Heart left ventricle (tissue), 16 donors: ENCODE measurements at places on chromosomes 1 and 21.

GRCh38 chr1:102961549-102961948 is 146.8 kb downstream of the COL11A1 start:
- DNase-seq: no peak

- peak; percentile 56 for DNase-seq
These were observed 65.4 kb downstream of the PLEKHA6 start for GRCh38 chr1:204294357-204294756.

GRCh38 chr1:214454569-214455396 is 96.6 kb downstream of the PTPN14 start:
- no peak for DNase-seq

- DNase-seq: peak; percentile 25
These were observed 1.1 kb upstream of the EDN2 start for GRCh38 chr1:41485605-41486004.

- no peak for DNase-seq
These were observed 14.2 kb downstream of the CHRNB2 start for GRCh38 chr1:154581766-154582165.

DNA sequence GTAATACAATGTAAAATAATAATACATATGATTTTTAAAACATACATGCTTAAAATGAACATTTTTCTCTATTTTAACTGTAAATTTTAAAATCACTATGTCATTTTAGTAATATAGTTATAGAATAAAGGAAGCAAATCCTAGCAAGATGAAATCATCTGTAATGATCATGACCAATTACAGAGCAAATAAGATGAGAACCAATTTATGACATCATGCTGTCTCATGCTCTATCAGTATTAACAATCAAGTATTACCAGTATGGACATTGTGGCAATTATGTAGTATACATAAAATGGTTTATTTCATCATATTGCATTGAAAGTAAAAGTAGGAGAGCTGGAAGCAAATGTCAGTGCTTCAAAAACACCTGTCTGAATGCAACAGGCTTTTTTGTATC is 255.0 kb downstream of the VAV3 start:
- DNase-seq: no peak

- no peak for DNase-seq
These were observed 30.9 kb upstream of the TAL1 start for GRCh38 chr1:47262787-47263413.

- DNase-seq: no peak
These were observed 34.5 kb downstream of the GALNT2 start for GRCh38 chr1:230101556-230101955.

DNA sequence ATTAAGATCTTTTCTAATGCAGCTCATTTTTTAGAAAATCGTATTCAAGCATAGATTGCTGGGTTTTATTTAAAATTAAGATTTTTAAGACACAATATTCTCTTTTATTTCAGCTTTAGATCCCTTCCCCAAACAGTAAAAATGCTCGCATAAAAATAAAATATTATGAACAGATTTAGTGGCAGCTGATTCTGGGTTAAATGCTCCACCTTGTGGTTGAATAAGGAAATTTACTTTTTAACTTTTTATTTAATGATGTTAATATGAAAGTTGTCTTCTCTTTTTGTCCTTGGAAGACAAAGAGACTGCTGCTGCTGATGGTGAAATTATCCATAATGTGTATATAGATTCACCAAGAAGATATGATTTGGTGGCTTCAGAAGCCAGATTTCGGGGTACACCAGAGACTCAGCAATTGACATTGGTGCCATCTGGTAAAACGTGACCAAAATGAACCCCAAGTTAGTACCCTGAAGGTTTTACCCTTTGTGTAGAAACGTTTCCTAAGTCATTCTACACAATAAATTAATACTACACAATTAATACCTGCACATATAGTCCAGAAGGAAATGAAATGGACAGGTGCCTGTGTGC is 128.0 kb downstream of the ADAMTS1 start:
- no peak for DNase-seq

- no peak for DNase-seq
These were observed 2.0 kb upstream of the B3GALT5 start for GRCh38 chr21:39610703-39611102.

- DNase-seq: no peak
These were observed 79.8 kb downstream of the DDX20 start for GRCh38 chr1:111835514-111835913.

- DNase-seq: no peak
These were observed 13.3 kb upstream of the LRRC8D start for GRCh38 chr1:89807503-89807902.

DNA sequence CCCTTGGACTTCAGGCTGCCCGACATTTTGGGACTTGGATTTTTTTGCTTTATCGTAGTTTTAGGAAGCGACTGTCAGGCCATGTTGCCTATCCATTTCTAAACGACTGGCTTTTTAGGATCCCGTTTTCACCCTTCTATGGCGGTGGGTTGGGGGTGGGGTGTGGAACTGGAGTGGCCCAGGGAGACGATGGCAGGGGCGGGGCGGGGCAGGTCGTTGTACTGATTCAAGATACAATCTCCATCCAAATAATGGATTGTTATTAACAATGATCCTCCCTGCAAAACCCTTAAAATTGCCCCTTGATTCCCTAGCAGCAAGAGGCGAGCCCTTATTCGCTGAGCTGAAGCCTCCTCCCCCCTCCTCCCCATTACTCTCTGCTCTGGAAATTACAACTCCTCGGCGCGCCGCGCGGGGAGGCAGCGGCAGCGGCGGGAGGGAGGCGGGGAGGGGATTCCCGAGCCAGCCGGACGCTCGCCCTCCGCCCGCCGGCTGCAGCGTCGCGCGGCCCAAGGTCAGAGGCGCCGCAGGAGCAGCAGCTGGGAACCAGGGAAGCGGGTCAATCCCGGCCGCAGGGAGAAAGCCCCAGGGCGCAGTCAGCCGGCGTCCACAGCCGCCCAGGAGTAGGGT is at the start of gene TRIM67:
TSS of gene TRIM67 (plus strand) at position 392 of the 630 bp plus-strand sequence. CDS start 912 bp downstream, outside the sequence.
- no peak for DNase-seq

DNA sequence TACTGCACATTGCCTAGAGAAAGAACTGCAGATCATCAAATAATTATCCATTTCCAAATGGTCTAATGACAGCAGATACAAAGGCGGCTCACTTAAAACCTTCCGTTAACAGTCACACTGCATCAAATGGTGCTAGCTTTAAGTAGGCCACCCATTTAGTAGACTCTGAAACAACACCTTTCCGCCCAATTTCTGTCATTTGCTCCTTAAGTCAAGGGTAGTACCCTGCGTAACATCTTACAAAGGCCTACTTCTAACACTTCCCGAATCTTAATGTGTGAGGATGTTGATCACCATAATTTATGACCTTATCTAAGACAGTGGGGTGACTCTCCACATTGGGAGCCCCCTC is 692 bp upstream of the RALGPS2 start:
- DNase-seq: no peak

DNA sequence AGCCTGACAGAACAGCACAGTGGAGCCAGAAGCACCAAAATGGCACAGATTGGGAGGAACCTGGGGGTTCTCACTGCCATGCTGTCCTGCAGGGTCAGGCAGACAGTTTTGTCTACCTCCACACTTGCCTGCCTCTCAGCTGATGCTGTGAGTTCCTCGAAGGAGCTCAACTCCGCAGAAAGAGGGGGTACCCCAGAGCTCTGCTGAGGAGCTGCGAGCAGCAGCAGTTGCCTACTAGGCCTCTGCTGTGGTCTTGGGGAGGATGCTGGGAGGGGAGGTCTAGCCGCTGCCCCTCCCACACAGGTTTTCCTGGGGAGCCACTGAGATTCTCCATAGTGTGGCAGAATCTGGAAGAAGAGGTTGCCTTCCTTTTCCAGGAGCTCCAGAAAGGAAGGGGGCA is 192.5 kb downstream of the FOXD2 start:
- DNase-seq: no peak

DNA sequence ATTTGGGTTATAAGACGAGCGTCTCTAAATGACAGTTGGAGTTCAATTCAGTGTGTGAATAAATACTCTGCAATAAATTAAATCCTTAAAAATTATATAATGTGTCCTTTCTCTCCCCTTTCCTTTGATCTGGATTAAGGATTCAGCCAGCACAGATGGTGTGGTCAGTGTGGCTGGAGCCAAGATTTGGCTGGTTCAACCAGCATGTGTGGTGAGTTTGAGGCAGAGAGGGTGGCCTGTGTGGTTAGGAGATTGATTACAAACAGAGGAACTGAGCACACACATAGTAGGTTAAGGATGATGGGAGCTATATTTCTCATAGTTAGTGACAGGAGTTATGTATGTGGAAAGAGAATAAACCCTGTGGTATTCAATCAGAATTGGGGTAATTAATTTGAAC is 14.2 kb upstream of the AMIGO1 start:
- no peak for DNase-seq

- no peak for DNase-seq
These were observed 126.4 kb downstream of the LRRC7 start for GRCh38 chr1:69693921-69694675.

DNA sequence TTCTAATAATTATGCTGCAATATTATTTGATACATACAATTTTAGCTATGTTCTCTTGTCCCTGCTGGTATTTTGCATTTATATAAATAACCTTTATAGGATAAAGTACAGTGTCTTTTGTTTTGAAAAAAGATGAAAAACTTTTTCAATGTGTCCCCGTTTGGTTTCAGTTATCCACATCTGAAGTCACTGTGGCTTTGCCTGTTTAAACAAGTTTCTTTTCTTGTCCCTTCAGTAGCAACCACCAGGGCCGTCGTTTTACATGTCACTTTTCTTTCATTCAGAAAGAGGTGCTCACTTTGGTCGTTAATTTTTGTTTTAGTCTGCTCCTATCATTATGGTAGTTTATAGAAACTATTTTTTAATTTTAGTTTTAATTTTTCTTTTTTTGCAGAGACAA is 41.4 kb downstream of the RABGAP1L start:
- DNase-seq: no peak

- DNase-seq: no peak
These were observed 22.0 kb downstream of the MAN1A2 start for GRCh38 chr1:117389284-117389683.

GRCh38 chr1:94753171-94753972 is 66.8 kb upstream of the SLC44A3 start:
- DNase-seq: peak; percentile 88

GRCh38 chr1:60989749-60990713 is 92.3 kb upstream of the NFIA start:
- DNase-seq: peak; percentile 72

- DNase-seq: no peak
These were observed 13.3 kb downstream of the F3 start for GRCh38 chr1:94528299-94528698.

GRCh38 chr1:203682473-203683383 is 56.1 kb downstream of the ATP2B4 start:
- no peak for DNase-seq

DNA sequence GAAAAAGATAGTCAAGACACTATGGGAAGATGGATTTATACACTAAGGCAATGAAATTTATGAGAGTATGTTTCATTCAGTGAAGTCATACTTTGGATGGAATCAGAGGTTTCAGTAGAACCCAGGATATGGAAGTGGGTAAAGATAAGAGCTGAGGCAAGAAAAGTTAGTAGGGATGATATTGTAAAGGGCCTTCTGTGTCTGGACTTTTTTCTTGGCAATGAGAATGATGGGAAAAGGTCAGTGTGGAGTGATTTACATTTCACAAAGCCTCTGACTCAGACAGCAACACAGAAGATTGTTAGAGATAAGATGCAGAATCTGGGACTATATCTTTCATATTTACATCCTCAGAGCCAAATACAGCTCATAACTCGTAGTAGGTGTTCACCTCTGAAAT is 32.1 kb downstream of the SH3BGR start:
- DNase-seq: no peak

- no peak for DNase-seq
These were observed 122.4 kb upstream of the COL6A1 start for GRCh38 chr21:45859041-45859761.

DNA sequence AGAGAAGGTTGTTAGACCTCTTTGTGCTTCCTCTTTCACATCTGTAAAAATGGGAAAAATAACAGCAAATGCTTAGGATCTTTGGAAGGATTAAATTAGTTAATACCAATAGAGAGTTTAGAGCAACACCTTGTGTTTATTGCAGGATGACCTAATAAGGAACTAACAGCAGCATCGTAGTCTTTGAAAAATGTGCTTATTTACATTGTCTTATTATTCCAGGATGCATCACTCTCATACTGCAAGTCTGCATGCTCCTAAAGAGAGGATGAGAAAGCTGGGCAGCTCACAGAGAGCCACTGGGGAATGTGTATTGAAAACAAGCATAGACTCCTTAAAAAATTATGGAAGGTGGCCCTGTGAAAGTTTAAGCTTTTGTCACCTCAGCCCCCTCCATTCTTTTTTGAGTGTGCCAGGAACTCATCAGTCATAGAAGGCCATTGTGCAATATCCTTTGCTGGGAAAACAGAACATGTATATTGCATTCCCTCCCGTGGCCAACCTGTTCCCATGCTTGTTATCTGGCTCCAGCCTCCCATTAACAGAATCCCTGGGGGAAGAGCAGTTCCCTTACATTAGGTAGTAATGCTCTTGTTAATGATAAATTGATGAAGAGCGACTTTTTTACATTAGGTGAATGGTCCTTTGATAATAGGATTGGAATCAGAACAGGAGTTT is 180.7 kb downstream of the ZNF326 start:
- no peak for DNase-seq

DNA sequence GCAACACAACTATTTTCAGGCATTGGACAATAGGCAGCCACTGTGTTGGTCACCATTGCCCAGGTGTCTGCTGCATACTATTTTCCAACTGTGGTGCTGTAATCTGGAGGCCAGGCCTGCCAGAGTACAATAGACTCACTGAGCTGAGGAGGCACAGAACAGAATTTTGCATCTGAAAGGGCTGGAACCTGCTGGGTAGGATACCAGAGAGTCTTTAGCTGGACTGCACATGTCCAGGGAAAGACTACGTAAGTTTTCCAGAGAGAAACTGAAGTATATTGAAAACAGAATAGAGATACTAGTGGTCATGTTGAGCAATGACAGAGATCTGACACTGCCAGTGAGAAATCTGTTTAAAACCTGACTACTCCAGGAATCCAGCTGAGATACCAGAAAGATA is 200.8 kb downstream of the RASAL2 start:
- no peak for DNase-seq

- DNase-seq: no peak
These were observed 135.3 kb upstream of the PRMT6 start for GRCh38 chr1:106921186-106921585.

GRCh38 chr1:168271636-168272035 is 9.0 kb upstream of the TBX19 start:
- no peak for DNase-seq

GRCh38 chr21:28212061-28212460 is 780.6 kb downstream of the LTN1 start:
- DNase-seq: no peak

DNA sequence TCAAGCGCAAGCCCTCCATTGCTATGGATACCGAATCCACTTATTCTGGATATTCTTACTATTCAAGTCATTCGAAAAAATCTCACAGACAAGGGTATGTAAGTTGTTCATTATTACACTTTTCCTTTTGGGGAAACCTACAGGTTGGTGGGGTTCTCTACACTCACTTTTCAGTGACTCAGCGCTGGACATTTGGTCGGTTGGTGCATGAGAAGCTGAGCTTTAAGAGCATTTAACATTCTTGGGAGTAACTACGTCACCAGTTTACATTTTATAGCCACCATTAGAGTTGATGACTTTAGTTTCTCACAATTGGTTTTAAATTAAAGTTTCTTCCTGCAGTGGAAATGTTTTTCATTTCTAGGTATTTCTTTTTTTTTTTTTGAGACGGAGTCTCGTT is 9.6 kb downstream of the VANGL1 start:
- no peak for DNase-seq

GRCh38 chr1:212858461-212859265 is 588 bp downstream of the FLVCR1 start:
- DNase-seq: no peak

GRCh38 chr1:48003741-48004531 is 6.8 kb upstream of the TRABD2B start:
- DNase-seq: no peak
